ENCODE measurements at places on chromosomes 5 and 9.
A peak's percentile ranks its signal among the peaks of the same experiment; 100 is the strongest.

DNA sequence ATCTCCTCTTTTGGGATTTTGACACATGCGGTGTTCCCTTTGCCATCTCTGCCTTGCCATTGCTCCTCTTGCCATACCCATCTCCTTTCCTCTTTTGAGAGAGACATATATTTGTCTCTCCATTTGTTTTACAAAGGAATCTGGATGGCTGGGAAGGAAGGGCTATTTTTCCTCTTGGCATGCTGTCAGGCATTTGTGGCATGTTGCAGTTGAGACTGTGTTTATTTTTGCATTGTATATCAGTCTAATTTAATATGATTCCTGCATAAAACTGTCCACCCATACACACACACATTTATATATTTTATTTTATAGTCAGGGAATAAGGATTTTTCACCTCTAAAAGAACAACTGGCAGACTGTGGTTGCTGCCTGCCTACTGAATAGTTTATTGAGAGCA is 1105.8 kb upstream of the SEMA6A start:
- DNase-seq, result peak; percentile 58

DNA sequence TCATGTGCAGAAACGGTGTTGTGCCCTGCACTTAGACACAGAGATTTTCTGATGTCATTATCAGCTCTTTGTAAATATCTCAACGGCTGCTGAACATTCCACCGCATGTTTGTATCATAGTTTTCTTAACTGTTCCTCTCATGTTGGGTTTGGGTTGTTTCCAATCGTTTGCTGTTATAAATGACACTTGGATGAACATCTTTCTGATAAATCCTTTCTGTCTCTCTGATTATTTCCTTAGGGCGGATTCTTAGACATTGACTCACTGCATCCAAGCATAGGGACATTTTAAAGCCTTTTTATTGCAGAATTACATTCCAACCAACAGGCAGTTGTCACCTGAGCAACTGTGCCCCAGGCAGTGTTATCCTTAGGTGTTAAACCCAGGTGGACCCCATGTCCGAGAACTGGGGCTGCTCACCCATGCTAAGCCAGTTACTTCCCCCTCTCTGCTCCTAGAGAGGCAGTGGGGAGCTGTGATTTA is 28.5 kb downstream of the COL5A1 start:
- DNase-seq, result peak; percentile 78

GRCh38 chr5:62286834-62287233 is 19.2 kb upstream of the KIF2A start:
- no peak for DNase-seq

DNA sequence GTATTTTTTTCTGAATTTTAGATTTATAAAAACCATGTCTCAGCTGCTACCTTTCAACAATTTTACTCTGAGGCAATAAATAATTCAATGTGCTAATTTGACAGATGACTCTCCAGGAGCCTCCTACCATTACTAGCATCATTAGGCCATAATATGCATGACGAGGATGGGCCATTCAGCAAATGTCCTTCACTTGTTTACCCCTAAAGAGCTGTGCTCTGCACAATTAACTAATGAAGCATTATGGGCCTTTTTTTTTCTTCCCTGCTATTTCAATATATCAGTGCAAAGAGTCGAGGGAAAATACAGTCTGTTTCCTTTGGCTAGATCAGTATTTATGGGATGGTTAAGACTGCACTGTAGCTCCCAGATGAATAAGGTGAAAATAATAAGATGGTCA is 627.2 kb downstream of the ISL1 start:
- no peak for DNase-seq

GRCh38 chr5:61604076-61605025 is 272.3 kb downstream of the ZSWIM6 start:
- DNase-seq, result no peak

DNA sequence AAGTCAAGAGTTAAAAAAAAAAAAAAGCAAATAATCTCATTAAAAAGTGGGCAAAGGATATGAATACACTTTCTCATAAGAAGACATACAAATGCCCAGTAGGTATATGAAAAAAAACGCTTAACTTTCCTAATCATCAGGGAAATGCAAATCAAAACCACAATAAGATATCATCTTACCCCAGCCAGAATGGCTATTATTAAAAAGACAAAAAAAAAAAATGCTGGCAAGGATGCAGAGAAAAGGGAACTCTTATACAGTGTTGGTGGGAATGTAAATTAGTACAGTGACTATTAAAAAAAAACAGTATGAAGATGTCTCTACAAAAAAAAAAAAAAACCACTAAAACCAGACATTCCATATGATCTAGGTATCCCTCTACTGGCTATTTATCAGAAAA is 79.4 kb downstream of the LPAR1 start:
- no peak for DNase-seq

DNA sequence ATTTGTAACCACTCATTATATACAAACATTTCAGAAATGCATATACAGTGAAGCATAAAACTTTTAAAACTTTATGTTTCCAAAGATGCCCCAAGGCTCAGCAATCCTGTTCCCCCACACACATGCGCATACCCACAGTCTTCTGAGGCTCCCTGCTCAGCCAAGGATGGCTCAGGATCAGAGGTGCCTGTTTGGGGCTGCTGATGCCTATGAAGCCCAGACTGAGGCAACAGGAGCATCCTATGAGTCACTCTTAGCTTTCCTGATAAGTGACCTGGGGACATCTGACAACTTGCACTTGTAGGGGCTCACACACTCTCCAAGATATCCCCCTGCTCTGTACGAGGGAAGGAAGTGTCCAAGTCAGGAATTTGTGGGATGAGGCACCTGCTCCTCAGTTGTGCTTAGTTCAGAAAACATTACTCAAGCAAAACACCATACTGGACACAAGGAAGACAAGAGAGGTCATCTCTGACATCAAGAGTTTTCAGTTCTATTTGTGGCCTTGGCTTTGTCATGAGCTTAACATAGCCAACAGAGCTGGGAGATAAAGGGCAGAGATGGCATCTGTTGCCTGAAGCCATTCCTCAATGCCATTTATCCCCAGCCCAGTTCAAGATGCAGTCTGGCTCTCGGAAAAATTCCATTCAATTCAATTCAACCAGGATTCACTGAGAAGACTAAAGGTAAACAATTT is 62.3 kb downstream of the NIPSNAP3B start:
- DNase-seq, result no peak

- DNase-seq, result no peak
These were observed 31.3 kb downstream of the ANKHD1 start for GRCh38 chr5:140432916-140433315.

DNA sequence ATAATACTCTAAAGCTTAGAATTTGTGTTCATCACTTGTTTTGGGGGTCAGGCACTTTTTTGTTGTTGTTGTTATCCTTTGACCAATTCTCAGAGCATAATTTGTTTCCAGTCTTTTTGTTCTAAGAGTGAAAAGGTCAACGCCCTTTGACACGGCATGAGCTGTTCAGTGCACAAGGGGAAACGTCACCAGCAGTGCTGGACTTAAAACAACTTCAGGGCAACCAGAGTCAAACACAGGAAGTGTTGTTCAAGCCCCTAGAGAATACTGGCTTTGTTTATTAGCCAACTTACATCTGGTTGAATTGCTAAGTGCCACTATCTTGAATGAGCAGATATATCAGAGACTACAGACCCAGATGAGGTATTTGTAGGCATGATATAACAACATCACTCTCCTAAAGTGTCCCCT is 368.9 kb downstream of the TMEM161B start:
- DNase-seq, result no peak

DNA sequence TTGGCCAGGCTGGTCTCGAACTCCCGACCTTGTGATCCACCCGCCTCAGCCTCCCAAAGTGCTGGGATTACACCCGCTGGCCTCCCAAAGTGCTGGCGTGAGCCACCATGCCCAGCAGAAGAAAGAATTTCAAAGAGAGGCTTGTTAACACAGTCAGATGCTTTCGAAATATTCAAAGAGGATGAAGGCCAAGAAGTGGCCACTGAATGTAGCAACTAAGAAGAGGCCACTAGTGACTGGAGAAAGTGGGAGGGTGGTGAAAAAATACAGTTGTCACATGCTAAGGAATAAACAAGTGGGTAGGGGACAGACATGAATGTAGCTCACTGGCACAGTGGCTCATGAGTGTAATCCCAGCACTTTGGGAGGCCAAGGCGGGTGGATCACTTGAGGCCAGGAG is 13.0 kb upstream of the TPM2 start:
- DNase-seq, result no peak

DNA sequence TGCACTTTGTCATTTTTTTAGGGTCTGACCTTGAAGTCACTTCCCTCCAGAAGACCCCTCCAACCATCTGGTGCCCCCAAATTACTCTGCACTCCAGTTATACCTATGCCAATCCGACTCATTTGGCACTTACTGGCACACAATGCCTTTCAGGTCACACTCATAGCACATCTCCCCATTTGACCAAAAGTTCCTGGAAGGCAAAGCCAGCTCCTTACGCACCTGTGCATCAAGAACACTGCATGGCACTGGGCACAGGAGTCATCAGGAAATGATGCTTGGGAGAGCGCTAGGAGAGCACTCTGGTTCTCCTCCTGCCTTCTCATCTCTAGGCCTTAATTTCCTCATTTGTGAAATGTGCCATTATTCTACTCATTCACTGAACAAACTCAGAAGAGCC is 2.9 kb downstream of the TNIP1 start:
- DNase-seq, result no peak

- DNase-seq, result no peak
These were observed 154.6 kb downstream of the OLFM1 start for GRCh38 chr9:135242049-135242396.

GRCh38 chr5:181039931-181040630 is at the start of gene BTNL9:
Gene BTNL9, plus strand, starts transcription at chr5:181040266. Its CDS starts 5,224 bp downstream, at chr5:181045490.
- DNase-seq, result no peak

- no peak for DNase-seq
These were observed at the start of gene CRB2 for GRCh38 chr9:123355761-123356431. Gene CRB2, plus strand, starts transcription at chr9:123356197. Its CDS starts 64 bp downstream, at chr9:123356261.

- no peak for DNase-seq
These were observed 102.2 kb downstream of the YTHDC2 start for GRCh38 chr5:113615708-113616107.

- DNase-seq, result no peak
These were observed 556.3 kb upstream of the KLF4 start for GRCh38 chr9:108045851-108046250.

- no peak for DNase-seq
These were observed 1.7 kb downstream of the TRPM3 start for GRCh38 chr9:71119746-71120145.

DNA sequence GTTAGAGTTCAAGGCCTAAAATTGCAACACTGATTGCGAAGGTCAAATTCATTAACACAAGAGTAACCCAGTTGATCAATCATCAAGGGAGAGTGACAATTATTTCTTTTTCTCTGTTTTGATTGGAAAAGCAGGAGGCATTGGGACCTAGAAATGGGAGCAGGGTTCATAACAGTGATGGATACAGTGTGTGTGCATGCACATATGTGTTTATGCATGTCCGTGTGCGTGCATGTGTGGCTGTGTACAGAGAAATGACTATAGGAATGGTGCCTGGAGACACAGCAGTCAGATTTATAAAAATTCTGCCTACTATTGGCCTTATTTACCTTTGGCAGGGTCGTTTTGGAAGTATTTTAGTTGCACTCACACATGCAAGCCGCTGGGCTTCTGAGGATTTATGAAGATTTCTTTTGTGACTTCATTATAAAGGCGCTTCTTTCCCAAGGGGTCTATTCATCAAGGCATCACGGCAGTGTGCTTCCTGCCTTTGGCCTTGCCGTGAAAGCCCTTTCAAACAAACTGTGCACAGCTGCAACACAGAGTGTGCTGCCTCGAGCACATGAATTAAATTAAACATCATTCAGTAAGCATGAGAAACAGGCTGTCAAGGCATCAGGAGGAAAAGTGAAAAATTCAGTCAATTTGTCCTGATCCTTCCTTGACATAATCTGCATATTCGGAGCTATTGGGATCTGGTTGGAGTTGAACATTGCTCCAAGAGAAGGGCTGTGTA is 122.8 kb upstream of the PUM3 start:
- DNase-seq, result no peak

GRCh38 chr9:114121227-114122135 is 22.4 kb upstream of the KIF12 start:
- DNase-seq, result no peak

GRCh38 chr5:154367101-154367500 is 78.7 kb upstream of the SAP30L start:
- DNase-seq, result no peak

- DNase-seq, result no peak
These were observed 8.9 kb upstream of the FBXW11 start for GRCh38 chr5:172015346-172015745.

GRCh38 chr9:33165263-33166151 is 1.6 kb downstream of the B4GALT1 start:
- peak; percentile 81 for DNase-seq

- DNase-seq, result no peak
These were observed 157.4 kb downstream of the EDIL3 start for GRCh38 chr5:84227236-84227635.

DNA sequence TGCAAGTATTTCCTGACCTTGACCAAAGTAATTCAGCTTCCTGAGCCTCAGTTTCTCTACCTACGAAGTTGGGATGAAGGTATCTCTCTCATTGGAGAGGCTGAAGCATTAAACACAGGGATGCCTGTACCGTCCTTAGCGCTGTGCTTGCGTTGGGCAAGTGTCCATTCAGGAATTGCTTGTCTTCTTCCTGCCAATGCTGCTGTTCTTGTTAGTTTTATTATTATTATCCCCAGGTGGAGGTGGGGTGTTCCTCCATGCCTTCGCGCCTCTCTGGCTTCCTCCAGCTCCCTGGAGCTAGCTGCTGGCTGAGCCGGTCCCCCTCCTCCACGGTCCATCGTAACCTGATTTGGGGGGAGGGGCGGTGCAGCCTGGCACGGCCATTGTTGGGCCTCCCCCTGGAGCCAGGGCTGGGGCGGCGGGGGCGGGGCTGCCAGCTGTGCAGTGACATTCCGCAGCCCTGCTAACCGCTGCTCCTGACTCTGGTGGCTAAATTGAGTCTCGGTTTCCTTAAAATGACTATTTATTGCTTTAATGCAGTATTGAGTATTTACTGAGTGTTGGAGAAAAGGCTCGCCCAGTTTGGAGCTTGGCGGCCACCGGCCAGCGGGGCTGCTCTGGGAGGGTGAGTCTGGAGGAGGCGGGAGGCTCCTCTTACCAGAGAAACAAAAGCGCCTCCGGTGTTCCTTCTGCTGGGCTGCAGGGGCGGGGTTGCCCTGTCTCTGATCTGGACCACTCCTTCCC is 51.3 kb downstream of the LMX1B start:
- DNase-seq, result no peak

- no peak for DNase-seq
These were observed 55.6 kb downstream of the RXRA start for GRCh38 chr9:134381671-134382516.

- DNase-seq, result no peak
These were observed 130.1 kb upstream of the LARP1 start for GRCh38 chr5:154625031-154625430.

- DNase-seq, result no peak
These were observed 53.0 kb downstream of the CXXC5 start for GRCh38 chr5:139701056-139701741.

GRCh38 chr9:70488098-70488792 is 73.8 kb upstream of the KLF9 start:
- DNase-seq, result no peak

DNA sequence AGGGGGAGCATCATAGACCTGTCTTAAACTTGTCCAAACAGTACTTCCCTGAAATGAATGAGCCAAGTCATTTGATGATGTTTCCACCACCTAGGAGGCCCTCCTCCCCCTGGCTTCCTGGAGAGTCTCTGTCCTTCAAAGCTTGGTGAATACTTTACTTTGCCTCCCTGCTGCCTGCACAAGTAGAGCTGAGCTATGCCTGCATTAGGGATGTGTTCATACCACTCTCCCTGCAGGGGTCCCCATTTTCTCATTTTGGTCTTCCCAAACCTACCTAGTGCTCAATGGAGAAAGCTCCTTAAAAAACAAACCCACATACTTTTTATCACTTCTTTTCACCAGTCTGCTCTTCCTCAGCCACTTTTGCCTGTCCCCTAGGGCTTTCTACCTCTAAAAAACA is 7.7 kb downstream of the CCNI2 start:
- DNase-seq, result no peak

- DNase-seq, result no peak
These were observed 35.9 kb upstream of the PWWP2A start for GRCh38 chr5:160155017-160155750.
